ENCODE measurements at places on chromosomes 2 and 18.
A peak's percentile ranks its signal among the peaks of the same experiment; 100 is the strongest.

- DNase-seq: no peak
Measured at GRCh38 chr2:145599756-145600155, 1079.8 kb upstream of the ZEB2 start.

- no peak for DNase-seq
Measured at GRCh38 chr2:26164231-26164630, 8.7 kb upstream of the GAREM2 start.

- no peak for DNase-seq
Measured at GRCh38 chr18:47968006-47968676, 37.7 kb upstream of the SMAD2 start.

DNA sequence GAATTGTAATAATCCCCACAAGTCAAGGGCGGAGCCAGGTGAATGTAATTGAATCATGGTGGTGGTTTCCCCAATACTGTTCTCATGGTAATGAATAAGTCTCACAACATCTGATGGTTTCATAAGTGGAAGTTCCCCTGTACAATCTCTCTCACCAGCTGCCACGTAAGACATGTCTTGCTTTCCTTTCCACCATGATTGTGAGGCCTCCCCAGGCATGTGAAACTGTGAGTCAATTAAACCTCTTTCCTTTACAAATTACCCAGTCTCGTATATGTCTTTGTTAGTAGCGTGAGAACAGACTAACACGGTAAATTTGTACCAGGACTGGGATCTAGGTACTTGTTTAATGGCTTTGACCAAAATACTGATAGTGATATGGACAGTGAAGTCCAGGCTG, 744.3 kb upstream of the REG3G start:
- no peak for DNase-seq

GRCh38 chr18:50472941-50473340, 86.9 kb upstream of the MAPK4 start:
- DNase-seq: peak; percentile 41

- no peak for DNase-seq
Measured at GRCh38 chr2:238698451-238699306, 149.2 kb upstream of the TWIST2 start.

DNA sequence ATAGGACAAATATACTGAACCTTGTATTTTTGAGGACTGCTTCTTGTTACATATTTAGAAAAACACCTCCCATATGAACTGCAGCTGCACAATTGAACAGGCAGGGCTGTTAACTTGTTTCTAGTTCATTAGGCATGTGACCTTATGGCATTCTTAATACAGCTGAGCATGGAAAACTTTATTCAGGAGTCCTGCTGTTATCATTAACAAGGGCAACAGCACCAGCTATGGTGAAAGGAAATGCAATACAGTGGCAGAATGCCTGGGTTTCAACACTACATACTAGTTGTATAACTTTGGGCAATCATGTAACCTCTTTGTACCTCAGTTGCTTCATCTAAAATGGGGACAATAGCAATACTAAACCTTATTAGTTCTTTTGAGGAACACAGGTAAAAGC, 71.8 kb downstream of the GDF7 start:
- no peak for DNase-seq

- DNase-seq: peak; percentile 23
Measured at GRCh38 chr2:18514526-18515461, 45.7 kb downstream of the RDH14 start.

GRCh38 chr2:178976351-178976750, 73.6 kb downstream of the CCDC141 start:
- no peak for DNase-seq

GRCh38 chr2:240745456-240745855, 53.8 kb downstream of the AQP12A start:
- DNase-seq: no peak

GRCh38 chr2:104638859-104639202, 215.1 kb upstream of the POU3F3 start:
- DNase-seq: no peak

DNA sequence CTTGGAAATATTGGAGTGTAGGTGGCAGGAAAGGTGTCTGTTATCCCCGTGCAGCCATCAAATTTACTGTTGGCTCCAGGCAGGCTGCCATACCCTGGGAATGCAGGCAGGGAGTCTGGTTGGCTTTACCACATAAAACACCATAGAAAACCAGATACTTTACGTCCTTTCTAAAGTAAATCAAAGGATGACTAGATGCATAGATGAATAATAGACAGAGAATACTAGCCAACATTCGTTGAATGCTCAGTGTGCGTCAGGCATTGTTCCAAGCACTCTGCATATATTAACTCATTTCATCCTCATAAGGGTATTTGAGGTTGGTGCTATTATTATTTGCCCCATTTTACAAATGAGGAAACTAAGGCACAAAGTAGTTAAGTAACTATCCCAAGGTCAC, 65.2 kb downstream of the VSNL1 start:
- no peak for DNase-seq

GRCh38 chr2:127220768-127221527, 849 bp upstream of the CYP27C1 start:
- peak; percentile 10 for DNase-seq

DNA sequence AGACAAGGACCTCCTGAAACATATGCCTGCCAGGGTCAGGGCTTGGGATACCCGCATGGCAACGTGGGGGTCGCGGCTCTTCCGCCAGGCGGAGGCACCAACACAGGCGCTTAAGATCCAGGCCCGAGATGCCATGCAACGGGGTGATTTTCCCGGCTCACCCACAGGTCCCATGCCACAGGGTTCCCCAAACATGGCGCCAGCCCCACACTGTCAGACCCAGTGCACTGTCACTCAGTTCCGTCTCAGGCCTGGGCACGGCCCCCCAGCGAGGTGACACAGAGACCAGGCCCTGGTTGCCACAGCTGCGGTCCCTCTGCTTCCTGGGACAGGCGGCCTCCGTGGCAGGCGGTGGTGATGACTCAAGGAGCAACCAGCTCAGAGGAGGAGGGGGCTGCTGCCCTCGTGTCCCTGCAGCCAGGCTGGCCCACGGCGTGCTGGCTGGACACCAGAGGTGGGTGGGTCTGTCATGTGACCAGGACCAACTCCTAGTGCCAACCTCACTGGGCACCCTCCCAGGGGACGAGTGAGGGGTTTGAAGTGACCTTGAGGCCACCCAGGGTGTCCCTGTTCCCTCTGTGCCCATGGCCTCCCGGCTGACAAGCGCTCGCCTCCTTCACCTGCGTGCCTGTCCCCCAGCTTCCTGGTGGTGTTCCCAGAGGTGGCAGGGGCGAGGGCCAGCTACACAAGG, 4.9 kb downstream of the PDCD1 start:
- no peak for DNase-seq

DNA sequence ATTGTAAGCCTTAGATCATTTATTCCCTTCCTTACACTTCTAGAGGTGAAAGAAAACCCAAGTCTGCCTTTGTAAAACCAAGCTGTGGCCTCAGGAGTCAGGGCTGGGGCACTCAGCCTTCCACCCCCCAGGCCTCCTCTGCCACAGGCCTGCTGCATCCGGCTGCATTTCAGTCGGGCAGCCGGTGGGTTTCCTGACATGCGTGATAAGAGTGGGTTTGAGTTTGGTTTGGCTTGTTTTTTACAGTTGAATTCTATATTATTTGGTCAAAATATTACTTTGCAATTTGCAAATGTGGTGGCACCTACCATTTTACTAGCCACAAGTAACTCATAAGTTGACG, 42.4 kb downstream of the ADI1 start:
- DNase-seq: peak; percentile 7

- DNase-seq: no peak
Measured at GRCh38 chr2:216525972-216526371, 27.3 kb downstream of the RPL37A start.

Measured in hematopoietic multipotent progenitor cell treated with erythropoietin and hydrocortisone succinate and interleukin-3 and kit ligand, for 6 days (in vitro differentiated cells).